ENCODE measurements at places on chromosomes 16 and 17. TPM values are rescaled to one million over a fixed set of nuclear protein-coding genes. Genes with fewer than 3 reads are reported as not detected.

Gene CCL3
- total RNA-seq = 77.2 TPM

DNA sequence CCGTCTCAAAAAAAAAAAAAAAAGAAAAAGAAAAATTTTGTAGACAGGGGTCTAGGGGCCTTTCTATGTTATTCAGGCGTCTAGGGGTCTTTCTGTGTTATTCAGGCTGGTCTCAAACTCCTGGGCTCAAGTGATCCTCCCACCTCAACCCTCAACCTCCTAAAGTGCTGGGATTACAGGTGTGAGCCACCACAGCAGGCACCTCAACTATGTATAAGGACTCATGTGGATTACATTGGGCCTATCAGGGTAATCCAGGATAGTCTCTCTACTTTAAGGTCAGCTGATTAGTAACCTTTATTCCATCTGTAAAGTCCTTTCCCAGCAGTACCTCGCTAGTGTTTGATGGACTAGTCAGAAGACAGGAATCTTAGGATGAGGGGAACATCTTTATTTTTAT is 22.4 kb downstream of the TADA2A start:
- H3K27me3 ChIP-seq = no peaks in the 10 kb centered on the region
- H3K27ac ChIP-seq = peak overlapping the region; percentile 99
- H3K4me1 ChIP-seq = peaks cover 41% of the 10 kb centered on the region
- no peak overlapping the region for H3K4me3 ChIP-seq

DNA sequence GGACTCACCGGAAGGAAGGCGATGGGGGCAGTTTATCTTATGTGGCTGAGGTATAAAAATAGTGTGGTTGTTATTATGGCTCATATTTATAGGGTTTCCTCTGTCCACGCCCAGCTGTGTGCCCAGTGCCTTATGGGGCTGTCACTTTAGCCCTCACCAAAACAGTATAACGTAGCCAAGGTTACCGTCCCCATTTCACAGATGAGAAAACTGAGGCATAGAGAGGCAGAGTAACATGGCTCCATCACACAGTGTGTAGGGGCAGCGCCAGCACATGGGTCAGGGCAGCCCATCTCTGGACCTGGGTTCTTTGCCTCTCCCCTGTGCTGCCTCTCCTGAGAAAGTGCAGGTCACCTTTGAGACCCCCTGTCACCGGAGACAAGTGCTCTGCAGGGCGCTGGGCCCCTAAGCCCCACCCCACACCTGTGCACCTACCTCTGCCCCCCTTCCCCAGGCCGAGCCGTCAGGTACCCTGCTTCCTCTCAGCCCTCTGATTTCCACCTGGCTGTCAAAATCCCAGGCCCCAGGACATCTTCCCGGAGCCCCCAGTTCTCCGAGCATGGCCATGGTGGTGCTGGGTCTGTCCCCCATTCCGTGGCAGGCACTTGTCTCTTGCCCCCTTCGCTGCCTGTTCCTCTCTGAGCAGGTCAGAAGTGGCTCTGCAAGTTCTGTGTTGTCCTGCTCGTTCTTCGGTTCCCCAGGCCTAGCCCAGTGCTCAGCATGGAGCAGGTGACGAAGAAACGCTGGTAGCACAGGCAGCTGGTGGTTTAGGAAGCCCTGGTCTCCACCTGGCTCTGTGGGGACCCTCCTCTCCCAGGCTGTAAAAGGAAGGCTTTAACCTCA is 7.2 kb downstream of the KIAA0513 start:
- H3K27me3 ChIP-seq = no peaks in the 10 kb centered on the region
- peaks cover 4% of the 10 kb centered on the region for H3K4me1 ChIP-seq
- H3K4me3 ChIP-seq = no peak overlapping the region
- H3K27ac ChIP-seq = no peak overlapping the region
- no peaks in the 10 kb centered on the region for H3K36me3 ChIP-seq
- no peak for DNase-seq

- peaks cover 3% of the 10 kb centered on the region for H3K4me1 ChIP-seq
- no peak overlapping the region for H3K4me3 ChIP-seq
- peak; percentile 80 for DNase-seq
- peak overlapping the region; percentile 54 for H3K27ac ChIP-seq
Measured at GRCh38 chr17:64306850-64307463, 43.9 kb upstream of the TEX2 start.

Data from activated CD8-positive, alpha-beta memory T cell treated with anti-CD3 and anti-CD28 coated beads, Interleukin-2, amount 10 ng/mL, durations not matched to agents 7 days and 5 days (primary cell).